ENCODE measurements at places on chromosomes 6 and 20. TPM values are rescaled to one million over a fixed set of nuclear protein-coding genes. Genes with fewer than 3 reads are reported as not detected.

DNA sequence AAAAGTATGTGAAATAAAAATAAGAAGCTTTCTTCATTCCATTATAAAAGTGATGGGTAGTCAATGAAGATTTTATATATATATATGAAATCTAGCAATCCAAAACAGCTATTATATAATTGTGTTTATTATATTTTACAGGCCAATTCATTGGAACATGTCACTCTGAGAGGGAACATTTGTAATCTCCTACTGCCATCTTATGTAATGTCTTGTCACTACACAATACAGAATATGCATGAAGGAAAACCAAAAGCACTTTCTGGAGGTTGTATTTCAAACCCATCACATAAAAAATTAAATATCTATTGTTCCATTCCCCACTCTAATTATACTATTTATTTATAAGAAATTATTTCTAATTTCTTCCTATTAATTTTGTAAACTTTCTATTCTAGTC, 31.5 kb upstream of the IRAK1BP1 start:
- no peak for DNase-seq

DNA sequence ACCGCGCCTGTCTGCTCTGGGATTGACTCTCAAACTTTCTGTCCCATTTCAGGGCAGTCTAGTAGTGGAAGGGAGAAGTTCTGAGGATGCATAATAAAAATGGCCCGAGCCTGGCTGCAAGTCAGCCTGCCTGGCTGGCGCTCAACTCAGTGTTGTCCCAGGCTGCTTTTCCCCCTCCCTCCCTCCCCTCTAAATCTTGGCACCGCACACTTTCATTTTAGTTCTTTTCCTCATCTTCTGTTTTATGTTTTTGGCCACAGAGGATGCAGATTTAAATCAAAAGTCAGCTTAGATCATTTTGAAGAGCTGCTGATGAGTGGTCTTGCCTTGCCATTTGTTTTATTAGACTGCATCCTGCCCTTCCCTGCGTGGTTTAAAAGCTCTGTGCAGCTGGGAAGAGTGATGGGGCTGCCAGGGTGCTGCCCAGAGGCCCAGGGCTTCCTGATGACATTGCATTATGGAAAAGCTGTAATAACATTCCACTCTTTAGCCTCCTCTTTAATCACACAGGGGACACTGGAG, 6.5 kb upstream of the UQCC2 start:
- DNase-seq = no peak

DNA sequence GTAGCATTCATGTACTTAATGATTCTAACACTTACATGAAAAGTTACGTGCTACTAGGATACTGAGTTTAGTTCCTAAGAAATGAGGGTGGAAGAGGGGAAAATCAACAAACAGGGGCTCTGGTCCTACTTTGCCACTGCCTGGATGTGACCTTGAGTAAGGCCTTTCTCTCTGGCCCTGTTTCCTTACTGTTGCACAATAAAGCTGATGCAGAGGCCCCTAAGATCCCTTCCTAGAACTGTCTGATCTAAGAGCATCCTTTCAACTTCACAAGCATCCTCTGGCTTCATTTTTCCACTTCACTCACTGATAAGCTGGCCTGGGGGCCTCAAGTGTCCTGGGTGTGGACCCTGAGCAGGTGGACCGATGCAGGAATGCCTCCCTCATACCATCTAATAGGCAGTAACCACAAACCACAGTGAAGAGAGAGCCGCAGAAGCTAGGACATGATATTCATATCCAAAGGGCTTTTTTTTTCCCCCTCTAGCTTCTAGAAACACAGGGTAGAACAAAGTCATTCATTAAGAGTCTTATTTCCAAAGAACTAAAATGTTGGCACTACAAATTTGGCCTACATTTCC, 21.6 kb downstream of the FKBP1A start:
- DNase-seq = no peak

ZBTB24 gene
- total RNA-seq = 6.1 TPM

ARG1 gene
- not detected for total RNA-seq

DEFB132 gene
- total RNA-seq = not detected

DNA sequence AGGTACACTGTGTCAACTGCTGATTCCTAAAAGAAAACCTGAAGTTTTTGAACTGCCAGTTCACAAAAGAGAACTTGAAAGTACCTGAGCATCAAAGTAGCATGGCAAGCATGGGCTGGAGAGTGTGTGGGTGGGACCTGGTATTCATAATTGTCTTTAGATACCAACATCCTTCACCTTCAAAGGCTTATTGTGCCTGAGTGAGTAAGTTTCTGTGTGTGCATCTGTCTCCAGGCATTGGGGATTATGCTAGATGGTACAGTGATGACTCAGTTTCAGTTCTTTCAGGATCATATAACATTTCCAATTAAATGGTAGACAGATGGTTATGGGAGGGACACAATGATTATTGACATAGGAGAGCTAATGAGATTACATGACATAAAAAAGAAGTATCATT, 238.5 kb downstream of the ZFAND3 start:
- DNase-seq = no peak

- DNase-seq = no peak
Observed at GRCh38 chr6:166512567-166512966, 73.9 kb downstream of the RAMACL start.

- no peak for DNase-seq
Observed at GRCh38 chr20:17735959-17736621, 36.3 kb downstream of the BANF2 start.

Data from H4 (cell line).